BE2C (cell line): ENCODE measurements at places on chromosomes 6 and 20.

GRCh38 chr6:122660296-122660695, 50.1 kb downstream of the PKIB start:
- no peak for DNase-seq

- no peak for DNase-seq
Observed at GRCh38 chr6:75472885-75473284, 20.7 kb downstream of the FILIP1 start.

DNA sequence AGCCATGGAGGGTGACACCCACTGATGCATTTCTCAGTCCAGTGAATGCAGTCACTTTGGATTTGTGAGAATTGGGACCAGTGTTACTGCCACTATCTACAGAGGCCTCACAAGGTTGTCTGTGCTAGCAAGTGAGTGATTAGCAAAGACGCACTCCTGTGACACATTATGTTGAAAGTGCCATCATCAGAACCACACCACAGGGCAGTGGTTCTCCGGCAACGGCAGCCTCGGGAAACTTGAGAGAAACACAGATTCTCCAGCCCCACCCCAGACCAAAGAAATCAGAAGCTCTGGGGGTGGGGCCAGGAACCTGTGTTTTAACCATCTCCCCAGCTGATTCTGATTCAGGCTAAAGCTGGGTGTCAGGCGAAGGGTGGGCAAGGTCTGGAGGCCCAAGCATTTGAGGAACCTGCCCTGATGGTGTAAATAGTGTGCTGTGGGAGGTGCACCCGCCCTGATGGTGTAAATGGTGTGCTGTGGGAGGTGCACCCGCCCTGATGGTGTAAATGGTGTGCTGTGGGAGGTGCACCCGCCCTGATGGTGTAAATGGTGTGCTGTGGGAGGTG, 39.9 kb downstream of the TMEM242 start:
- DNase-seq: no peak

GRCh38 chr20:57437672-57438330, 46.6 kb downstream of the RBM38 start:
- DNase-seq: no peak

GRCh38 chr6:150212778-150213177, 69.9 kb downstream of the PPP1R14C start:
- no peak for DNase-seq

DNA sequence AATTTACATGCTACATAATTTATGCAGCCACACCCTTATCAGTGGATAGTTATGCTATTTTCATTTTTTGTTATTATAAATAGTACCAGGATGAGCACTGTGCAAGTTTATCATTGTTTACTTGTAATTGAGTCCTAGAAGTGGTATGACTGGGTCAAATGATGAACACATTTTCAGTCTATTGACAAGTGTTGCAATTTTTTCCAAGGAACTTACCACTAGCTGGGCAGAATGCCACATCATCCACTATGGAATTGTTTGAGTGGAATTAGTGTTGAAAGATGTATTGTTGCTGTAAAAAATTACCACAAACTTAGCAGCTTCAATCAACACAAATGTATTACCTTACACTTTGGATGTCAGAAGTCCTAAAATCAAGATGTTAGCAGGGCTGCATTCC, 38.1 kb upstream of the OPN5 start:
- DNase-seq: no peak

DNA sequence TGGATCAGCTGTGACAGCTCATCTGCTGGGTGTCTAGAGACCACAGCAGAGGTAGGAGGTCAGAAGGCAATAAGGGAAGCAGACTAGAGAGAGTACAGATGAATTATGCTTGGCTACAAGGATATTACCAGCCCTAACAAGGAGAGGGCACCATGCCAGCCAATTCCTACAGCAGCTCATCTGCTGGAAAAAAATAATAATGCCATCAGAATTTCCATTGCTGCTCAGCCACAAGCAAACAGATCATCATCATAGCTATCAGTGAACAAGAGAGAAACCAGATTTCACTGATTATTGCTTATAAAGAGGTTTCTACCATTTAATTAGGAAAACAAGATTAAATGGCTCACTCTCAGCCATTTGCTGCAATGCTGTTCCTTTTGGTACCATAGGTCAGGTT, 66.5 kb downstream of the PSMG4 start:
- DNase-seq: no peak

DNA sequence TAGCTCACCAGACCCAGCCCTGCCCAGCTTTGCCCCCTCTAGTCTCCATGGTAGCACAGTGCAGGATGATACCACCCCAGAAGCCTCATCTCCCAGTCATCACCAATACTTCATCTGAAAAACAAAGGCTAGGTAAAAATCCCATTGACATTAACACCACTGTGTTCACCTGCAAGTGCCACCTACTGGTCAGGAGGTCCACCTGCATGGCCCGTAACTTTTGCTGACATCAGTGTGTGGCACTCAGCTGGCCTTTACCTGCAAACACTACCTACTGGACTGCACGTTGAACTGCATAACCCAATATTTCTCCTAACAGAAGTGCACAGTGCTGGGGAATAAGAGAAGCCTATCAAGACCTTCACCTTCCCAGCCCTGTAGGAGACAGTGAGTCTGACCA, 234.7 kb upstream of the ADGRB3 start:
- DNase-seq: no peak

DNA sequence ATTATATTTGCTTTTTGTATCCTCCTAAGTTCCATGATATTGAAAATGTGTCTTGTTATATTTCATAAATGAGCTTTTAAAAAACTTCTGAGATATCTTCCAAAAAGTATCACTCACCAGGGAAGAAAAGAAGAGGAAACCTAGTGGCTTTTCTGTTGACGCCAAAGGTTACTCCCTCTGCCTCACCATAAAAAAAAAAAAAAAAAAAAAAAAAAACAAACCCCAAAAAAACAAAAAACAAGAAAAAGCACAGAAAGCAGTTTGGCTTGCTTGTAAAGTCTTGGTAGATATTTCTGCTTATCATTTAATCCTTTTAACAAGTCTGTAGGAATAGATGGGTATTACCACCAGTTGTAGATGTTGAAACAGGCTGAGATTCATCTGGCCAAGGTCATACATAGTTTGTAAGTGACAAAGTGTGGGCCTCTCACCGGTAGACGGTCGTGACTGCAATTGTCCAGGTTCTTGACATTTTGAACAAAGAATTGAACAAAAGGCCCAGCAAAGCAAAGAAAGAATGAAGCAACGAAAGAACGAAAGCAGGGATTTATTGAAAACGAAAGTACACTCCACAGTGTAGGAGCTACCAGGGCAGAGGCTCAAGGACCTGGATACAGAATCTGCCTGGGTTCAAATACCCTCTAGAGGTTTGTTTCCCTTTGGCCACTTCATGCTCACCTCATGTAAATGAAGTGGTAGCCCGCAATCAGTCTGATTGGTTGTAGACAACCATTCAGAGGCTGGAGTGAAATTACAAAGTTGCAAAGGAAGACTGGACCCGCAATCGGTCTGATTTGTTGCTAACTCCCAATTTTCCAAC, 11.6 kb upstream of the ELOVL5 start:
- no peak for DNase-seq

DNA sequence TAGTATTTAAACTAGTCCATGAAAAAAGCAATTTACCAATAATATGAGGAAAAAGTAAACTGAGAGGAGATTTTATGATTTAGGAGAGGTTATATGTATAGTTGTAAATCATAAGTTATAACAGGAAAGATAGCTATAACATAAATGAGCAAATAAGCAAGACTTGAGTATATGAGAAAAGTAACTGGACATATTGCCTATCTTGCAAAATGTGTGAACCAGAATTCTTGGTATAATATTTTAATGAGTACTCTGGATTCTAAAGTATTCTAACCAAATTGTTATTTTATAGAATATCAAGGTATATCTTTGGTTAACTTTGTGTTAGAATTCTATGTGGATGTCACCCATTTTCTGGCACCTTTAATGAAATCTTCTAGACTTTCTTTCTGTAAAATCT, 124.6 kb downstream of the PHF3 start:
- DNase-seq: no peak

- no peak for DNase-seq
Observed at GRCh38 chr20:63635431-63636141, 8.7 kb upstream of the GMEB2 start.

GRCh38 chr6:92050216-92050615, 1369.1 kb downstream of the EPHA7 start:
- no peak for DNase-seq

GRCh38 chr20:38275815-38276550, 15.4 kb upstream of the KIAA1755 start:
- no peak for DNase-seq

DNA sequence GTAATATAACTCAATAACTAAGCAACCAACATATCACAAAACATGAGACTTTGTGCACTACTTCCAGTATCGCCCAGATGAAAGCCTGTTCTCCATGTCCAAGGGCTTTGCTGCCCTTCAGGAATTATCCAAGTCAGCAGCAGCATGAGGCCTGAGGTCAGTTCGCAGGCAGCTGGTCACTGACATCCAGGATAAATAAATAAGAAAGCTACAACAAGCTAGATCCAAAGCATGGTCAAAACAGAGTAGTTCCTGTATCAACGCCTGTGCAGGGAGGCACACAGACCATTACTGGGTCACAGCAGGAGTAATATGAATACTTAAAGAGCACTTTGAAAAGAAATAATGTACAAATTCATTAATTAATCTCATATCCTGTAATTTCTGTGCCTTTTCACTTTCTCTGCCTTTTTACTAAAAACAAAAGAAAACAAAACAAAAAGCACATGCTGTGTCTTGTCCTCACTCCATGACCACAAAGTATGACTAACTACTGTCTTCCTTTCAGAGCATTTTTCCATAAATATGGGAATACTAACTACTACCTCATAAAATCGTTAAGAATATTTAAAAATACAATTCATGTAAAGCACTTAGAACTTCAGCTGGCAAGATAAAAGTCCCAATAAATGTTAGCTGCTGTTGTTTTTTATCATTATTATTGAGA, 374.9 kb upstream of the IRAK1BP1 start:
- DNase-seq: no peak

DNA sequence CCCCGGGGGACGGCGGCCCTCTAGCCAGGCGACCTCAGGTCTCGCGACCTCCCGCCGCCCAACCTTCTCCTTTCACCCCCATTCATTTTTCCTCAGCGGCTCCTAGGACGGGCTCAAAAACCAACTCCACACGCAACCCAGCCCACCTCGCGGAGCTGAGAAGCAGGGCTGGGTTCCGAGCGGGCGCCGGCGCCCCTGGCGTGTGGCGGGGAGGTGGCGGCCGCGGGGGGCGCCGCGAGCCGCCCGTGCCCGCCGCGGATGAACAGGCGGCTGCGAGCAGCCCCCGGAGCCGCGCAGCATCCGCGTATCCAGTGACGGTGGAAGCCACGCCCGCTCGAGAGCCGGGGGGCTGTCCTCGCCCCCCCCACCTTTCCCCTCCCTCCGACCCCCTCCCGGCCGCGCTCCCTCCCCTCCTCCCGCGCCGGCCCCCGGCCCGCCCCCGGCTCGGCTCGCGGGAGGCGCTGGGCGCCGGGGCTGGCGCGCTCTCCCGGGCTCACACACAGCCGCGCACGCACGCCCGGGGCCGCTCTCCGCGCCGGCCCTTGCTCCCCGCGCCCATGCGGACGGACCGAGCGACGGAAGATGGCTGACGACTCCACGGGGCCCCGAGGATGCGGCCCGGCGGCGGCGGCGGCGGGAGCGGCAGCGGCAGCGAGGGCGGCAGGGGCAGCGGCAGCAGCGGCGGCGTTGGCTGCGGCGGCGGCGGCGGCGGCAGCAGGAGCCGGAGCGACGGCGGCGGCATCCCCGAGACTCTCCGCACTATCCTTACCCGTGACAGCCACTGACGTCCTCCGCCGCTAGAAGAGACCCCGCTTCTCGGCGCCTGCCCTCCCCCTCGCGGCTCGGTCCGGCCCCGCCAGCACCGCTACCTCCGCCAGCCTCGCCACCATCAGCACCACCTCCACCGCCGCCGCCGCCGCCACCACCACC, at the start of gene SOBP:
SOBP (plus strand) TSS at position 482 of the 930 bp plus-strand sequence. CDS start 500 bp downstream, outside the sequence.
- DNase-seq: peak; percentile 90

DNA sequence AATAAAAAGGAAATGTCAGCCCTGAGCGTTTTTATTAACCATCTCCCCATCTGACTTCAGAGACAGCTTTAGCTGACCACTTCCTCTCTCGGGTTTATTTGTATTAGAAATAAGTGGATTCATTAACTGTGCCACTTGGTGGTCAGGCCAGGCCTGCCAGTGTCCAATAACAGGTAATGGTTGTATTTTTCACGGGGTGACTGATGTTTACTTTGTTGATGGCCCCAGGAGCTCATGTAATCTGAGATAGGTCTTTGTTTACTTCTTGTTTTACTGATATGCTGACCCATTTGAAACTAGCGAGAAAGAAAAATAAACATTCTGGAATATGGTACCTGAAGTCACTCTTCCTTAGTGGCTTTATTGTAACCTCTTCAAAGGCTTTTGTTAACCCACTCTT, 504.3 kb upstream of the SLC35B3 start:
- DNase-seq: no peak

DNA sequence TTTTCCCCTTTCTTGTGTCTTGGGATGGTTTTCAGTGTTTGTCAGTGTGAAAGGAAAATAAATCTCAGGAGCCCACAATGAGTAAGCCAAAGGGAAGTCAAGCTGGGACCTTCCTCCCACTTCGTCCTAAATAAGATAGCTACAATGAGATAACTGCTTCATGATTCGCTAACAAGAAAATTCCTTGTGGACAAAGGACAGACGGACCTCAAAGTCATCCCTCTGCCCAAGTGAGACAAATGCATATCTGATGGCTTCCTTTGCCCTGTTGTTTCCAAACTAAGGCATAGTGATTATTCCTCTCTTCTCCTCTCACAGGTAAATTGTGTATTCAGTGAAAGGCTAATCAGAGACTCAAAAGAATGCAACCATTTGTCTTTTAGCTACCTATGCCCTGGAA, 26.1 kb upstream of the ADTRP start:
- DNase-seq: no peak

- no peak for DNase-seq
Observed at GRCh38 chr20:57773059-57773815, 63.4 kb upstream of the PMEPA1 start.

DNA sequence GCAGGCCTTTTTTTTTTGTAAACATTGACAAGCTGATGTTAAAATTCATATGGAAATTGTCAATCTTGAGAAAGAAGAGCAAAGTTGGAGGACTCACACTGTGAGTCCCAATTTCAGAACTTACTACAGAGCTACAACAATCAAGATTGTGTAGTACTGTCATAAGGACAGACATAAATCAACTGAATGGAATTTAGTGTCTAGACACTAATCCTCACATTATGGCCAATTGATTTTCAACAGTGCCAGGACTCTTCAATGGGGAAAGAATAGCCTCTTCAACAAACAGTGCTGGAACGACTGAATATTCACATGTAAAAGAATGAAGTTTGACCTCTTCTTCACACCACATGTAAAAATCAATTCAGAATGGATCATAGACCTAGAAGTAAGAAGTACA, 60.8 kb downstream of the TGM2 start:
- DNase-seq: no peak

- no peak for DNase-seq
Observed at GRCh38 chr6:25942561-25943147, 12.2 kb upstream of the SLC17A2 start.

DNA sequence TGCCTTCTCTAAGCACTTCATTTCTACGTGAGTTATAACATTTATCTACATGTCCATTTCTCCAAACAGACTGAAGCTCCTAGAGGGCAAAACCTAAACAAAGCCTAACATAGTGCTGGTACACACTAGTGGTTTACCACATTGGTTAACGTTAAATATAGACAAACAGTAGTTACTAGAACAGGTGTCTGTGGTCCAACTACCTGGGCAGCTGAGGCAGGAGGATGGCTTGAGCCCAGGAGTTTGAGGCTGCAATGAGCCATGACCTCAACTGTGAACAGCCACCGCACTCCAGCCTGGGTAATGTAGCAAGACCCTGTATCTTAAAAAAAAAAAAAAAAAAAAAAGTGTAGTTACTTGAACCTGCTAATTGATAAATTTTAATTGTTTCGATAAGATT, 26.5 kb downstream of the PTPRK start:
- DNase-seq: no peak
